ENCODE measurements at places on chromosomes 11 and 22.

DNA sequence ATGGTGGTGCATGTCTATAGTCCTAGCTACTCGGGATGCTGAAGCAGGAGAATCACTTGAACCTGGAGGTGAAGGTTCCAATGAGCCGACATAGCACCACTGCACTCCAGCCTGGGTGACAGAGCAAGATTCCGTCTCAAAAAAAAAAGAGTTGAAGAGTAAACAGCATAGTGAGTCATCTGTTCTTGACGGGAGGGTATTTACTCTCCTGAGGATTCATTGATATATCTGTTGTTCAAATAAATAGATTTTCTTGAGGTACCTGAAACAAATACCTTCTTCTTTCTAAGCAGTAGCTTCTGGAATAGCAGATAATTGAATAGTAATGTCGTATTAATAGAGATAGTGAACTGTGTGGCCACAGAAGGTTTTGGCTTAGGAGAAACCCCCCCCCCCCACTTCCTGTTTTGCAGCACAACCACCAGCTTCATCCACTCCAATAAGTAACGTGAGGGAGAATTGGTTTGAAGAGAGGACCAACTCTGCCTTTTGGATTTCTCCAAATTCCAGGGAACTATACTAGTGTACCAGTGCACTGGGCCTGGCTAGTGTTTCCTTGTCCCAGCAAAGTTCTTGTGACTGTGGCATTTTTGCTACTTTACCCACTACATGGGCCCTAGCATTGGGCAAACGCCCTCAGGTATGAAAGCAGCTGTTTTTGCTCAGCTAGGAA lies 90.0 kb downstream of the PRMT3 start:
- no peak for DNase-seq

GRCh38 chr22:46693634-46694415 lies 44.2 kb downstream of the CERK start:
- no peak for DNase-seq

DNA sequence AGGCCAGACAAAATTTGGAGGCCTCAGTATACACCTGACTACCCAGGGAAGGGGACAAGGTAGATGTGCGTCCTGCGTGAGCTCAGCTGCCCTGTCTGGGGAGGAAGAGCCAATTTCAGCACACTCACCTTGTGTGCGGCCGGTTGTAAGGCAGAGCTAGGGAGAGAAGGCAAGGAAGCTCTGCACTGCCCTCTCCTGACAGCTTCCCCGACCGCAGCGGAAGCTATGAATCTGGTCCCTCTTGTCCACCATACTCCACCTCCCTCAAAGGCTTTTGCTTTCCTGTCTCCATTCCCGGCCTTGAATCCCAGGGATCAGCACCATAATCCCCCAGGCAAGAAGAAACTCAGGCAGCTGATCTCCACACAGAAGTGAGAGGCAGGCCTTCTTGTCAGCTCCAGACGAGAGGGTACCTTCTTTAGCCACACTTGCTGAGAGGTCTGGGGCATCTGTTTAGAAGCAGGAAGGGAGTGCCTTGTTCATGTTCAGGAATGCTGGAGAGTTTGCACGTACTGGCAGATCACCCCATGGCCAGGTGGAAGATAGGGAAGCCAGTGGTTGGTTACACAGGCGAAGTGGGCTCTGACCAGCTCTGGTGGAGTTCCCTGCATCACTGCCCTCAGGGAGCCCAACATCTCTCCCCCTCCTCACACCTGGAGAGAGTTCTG lies 62.5 kb downstream of the FEZ1 start:
- no peak for DNase-seq

GRCh38 chr11:6320411-6321155 lies at the start of gene CAVIN3:
Gene CAVIN3, minus strand, starts transcription at chr11:6320501. Its CDS starts 25 bp downstream, at chr11:6320476.
- DNase-seq, result no peak

GRCh38 chr11:131628739-131629138 lies 258.3 kb downstream of the NTM start:
- DNase-seq, result no peak

GRCh38 chr11:110716361-110716760 lies 4.1 kb upstream of the ARHGAP20 start:
- no peak for DNase-seq

GRCh38 chr22:36554098-36554497 lies 25.1 kb upstream of the EIF3D start:
- DNase-seq, result no peak

GRCh38 chr11:122209619-122210366 lies 93.8 kb upstream of the BLID start:
- no peak for DNase-seq

DNA sequence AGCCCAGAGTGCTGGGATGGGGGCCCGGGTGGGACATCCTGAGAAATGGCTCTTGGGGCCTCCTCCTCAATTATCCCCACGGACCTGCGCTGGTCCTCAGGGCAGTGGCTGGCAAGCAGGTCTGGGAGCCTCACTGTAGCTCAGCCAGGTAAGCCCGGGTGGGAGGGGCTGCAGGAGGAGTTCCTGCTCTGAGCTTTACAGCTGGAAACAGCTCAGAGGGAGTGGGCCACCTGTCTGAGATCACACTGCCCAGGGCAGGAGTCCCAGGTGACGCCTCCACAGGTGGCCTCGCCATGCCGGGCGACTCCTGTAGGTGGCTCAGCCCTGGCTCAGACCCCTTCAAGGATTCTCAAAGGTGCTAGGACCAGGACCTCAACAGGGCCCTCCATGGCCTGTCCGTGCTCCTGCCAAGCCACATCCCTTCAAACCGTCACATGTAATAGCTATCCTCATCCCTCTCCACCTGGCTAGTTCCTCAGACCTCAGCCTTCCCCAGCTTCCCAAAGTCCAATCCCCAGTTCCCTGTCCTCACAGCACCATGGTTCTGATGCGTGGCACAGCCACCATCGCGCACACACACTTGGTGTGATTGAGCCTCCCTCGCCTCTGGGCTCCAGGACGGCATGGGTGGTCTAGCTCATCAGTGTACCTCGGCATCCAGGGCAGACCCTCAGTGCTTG lies 3.6 kb upstream of the TSSK2 start:
- DNase-seq, result no peak

GRCh38 chr11:123822599-123822998 lies 16.4 kb upstream of the OR6M1 start:
- no peak for DNase-seq

- DNase-seq, result no peak
Observed at GRCh38 chr11:112229746-112230433, 3.7 kb downstream of the PTS start.

GRCh38 chr11:33769542-33769941 lies 4.8 kb downstream of the FBXO3 start:
- no peak for DNase-seq

DNA sequence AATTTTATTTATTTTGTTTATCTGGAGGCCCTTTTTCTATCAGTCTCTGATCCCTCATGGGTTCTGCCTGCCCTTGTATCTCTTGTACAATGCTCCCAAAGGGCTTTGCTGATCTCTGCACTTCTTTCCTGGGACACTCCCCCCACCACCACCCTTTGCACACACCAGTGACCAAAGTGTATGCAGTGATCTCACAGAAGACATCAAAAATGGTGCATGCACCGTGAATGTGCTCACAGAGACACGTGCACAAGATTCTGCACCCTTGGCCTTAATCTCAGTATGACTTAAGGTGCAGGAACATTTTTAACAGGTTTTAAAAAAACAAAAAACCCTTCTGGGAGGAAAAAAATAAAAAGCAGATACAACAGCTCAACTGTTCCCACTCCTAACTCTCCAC lies 12.2 kb upstream of the ADSL start:
- no peak for DNase-seq

- DNase-seq, result peak; percentile 2
Observed at GRCh38 chr22:35299217-35299672, 449 bp upstream of the TOM1 start.

DNA sequence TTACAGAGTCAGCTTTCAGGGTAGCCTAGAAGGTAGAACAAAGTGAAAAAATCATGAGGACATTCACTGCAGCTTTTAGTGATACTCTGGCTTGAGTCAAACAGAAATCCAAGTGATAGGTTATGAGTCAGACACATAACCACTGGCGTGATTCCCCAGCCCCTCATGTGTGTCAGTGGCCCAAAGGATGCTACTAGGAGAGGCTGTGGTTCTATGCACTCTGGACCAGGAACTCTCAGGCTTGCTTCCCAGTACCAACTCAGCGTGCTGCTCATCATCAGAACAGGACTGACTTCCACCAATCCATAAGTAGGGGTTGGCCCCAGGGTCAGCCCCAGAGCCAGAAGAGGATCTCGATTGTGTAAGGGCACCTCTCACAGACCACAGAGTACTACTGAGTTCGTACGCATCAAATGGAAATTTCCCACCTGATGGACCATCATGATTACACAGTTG lies 116.8 kb downstream of the MED15 start:
- no peak for DNase-seq

DNA sequence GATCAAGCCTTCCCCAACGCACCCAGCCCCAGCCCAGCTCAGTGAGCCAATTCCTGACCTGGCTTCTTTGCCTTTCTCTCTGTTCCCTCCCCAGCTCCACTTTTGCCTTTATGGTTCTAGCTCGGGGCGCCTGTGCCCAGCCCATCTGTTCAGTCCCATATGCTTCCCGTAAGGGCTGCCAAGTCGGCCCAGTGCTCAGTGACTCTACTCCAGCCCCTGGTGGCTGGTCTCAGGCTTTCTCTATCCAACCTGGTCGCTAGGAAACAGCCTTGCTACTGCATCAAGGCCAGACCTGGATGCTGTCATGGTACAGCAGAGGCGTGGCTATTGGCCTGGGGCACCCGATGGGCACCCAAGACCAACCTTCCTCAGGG lies 178.0 kb downstream of the DSCAML1 start:
- no peak for DNase-seq

DNA sequence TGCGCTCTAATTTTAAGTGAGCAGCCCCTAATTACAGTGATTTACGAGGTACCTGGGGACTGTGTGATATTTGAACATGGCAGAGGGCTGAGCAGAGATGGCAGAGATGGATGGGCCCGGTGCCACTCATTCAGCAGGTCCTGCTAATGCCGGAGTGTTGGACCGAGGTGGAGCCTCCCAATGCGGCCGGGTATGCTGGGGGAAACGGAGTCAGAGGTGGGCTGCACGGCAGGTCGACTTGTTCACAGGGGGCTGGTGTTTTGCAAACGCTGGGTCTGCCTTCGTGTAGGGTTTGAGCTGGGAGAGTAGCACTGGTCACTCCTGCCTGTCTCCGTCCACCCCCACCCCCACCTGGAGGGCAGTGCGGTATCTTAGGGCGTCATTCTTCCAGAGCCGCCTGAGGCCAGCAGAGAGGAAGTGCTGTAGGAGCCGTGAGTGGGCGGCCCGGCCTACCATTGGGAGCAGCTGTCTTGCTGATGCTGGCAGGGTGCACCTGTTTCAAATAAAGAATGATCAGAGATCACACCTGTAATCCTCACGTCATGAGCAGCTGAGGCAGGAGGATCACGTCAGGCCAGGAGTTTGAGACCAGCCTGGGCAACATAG lies 122.6 kb downstream of the IGLL1 start:
- no peak for DNase-seq

DNA sequence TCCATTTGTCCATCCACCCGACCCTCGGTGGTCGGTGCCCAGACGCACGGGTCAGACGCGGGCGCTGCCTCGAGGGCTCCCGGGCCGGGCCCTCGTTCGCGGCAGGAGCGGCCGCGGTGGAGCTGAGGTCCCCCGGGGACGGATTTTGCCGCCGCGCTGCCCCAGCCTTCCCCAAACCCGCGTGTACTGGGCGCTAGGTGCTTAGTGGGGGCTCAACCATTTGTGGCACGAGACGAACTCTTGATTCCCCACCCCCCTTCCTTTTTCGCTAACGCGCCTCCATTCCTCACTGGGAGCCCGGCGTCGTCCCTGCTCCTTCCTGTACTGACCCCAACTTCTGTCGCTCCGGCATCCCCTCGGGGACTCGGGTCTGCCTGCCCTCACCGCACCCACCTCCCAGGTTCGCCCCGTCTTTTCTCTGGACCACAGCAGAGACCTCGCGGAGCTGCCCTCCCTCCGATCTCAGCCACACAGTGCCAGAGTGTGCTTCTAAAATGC lies 789 bp upstream of the CBX7 start:
- no peak for DNase-seq

GRCh38 chr11:17771415-17771814 lies 36.8 kb downstream of the KCNC1 start:
- DNase-seq, result no peak

- DNase-seq, result no peak
Observed at GRCh38 chr11:36211761-36212430, 77.3 kb downstream of the COMMD9 start.

- no peak for DNase-seq
Observed at GRCh38 chr11:103980108-103980507, 56.3 kb upstream of the DDI1 start.

GRCh38 chr11:122937983-122938382 lies 43.7 kb downstream of the BSX start:
- DNase-seq, result no peak

- DNase-seq, result no peak
Observed at GRCh38 chr11:134956450-134957210, 544.6 kb upstream of the B3GAT1 start.

Measured in stimulated activated CD8-positive, alpha-beta memory T cell treated with anti-CD3 and anti-CD28 coated beads, Interleukin-7, amount 100 ng/mL, for 1 hour (primary cell).